ENCODE measurements at places on chromosomes 4 and X.

DNA sequence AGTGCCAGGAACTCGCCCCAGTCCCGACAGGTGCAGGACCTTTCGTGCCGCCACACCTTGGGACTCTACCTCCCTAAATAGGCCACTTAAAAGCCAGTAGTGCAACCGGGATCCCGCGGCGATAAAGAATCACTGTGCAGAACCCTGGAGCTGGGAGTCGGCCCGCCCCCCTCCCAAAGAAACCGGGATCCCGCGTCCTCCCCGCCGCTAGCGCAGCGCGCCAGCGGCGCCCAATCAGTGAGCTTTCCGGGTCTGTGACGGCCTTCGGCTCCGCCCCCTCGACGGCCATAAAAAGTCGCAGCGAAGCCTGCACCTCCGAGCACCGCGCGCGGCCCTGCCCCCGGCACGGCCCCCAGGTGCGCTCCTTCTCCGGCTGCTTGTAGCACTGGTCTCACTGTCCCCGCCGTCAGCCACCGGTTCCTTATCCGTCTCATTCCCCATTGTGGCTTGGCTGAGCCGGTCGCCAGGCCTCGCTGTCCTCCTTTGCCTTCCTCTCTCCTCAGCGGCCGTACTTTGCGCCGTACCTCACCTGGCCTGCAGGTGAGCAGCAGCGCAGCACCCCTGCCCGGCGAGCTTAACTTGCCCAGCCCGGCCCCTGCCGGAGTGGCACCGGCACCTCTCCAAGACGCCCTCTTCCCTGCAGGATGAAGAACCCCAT, at the start of gene LRAT:
Gene LRAT (plus strand): TSS at position 318 of the 658 bp plus-strand sequence. CDS start 327 bp downstream, at position 645.
- no peak for DNase-seq

- no peak for DNase-seq
Observed at GRCh38 chr4:123356921-123357320, 39.7 kb upstream of the SPRY1 start.

GRCh38 chr4:162645381-162645780, 481.6 kb upstream of the FSTL5 start:
- DNase-seq: peak; percentile 2

GRCh38 chr4:105541420-105541819, 11.0 kb upstream of the ARHGEF38 start:
- DNase-seq: no peak

DNA sequence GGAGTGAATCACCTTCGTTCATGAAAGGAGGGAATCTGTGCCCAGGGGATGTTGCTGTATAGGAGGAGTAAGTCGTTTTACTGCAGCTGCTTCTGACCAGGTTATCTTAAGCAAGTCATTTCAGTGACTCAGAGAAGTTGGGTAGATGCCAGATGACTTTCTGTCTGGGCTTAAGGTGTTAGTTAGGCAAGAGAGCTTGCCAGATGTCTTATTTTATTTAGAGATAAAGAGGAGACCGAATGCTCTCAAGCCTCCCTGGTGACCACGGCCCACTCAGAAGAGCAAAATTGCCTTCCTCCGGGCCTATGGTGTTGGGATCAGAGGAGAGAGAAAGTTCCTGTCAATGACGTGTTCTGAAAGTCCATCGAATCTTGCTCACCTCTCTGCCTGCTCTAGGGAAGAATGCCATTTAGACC, 16.3 kb upstream of the ZNF827 start:
- DNase-seq: peak; percentile 9

- no peak for DNase-seq
Observed at GRCh38 chr4:576245-576821, at the start of gene TMEM271. TMEM271 (minus strand) TSS chr4:576295; CDS start chr4:576062, 233 bp downstream.

DNA sequence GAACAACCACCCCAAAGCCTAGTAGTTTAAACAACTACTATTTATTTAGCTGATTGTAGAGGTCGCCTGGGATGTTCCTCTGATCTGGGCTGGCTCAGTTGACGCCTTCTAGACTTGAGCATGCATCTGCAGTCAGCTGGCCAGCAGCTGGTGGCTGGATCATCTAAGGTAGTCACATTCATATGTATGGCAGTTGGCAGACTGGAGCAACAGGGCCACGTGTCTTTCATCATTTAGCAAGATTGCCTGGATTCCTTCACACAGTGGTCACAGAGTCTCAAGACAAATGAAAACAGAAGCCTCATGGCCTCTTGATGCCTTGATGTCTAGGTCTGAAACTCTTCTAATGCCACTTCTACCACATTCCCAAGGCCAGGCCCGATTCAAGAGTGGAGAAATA, 220.6 kb upstream of the S100G start:
- no peak for DNase-seq

DNA sequence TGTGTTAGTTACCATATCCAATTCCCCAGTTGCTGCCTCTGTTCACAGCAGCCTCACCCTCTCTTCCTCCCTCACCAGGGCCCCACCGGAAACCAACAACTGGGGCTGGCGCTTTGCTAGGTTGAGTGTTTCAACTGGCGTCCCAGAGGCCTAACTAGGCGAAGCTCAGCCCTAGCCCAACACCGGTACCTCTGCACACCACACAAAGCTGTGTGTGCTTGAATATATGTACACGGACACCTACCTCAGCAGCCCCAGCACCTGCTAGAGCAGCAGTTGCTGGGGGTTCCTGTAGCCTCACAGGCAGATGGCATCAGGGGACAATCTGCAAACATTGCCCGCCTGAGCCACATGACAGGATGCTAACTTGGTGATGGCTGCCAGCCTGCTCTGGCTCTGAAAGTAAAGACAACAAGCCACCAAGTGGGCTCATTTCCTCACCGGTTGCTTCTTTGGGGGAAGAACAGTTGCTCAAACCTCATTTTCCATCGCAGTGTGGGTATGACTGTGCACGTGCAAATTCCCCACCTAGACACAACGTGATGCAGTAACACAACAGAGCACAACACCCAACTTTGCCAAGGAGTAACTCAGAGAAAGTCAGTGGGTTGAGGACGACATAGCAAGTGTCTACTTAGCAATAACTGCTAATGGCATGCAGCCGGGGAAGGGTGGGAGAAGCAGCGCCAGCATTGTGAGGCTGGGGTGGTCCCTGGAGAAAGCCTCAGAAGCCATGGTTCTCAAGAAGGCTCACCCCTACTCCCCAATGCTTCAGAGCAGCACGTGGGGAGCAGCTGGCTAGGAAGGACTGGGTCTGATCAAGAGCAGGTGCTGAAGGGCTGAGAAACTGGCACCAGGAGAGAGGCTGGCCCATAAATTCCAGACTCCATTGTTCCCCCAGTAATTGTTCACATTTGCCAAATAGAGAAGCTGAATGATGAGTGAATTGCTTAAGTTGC, 139.5 kb downstream of the SH3KBP1 start:
- DNase-seq: peak; percentile 81

- DNase-seq: no peak
Observed at GRCh38 chr4:100008048-100008447, 58.0 kb upstream of the H2AZ1 start.

- DNase-seq: peak; percentile 88
Observed at GRCh38 chr4:53702334-53703266, 111.3 kb upstream of the LNX1 start.

DNA sequence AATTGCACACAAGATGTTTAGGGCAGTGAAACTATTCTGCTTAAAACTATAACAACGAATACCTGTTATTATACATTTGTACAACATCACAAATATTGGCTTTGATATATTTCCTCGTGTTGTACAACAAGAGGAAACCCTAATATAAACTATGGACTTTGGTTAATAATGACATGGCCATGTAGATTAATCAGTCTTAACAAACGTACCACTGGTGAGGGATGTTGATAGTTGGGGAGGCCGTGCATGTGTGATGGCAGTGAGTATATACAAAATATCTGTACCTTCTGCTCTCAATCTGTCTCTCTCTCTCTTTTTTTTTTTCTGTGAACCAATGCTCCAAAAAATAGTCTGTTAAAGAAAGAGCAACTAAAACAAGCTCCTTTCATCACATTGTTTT, 22.2 kb upstream of the HPGD start:
- no peak for DNase-seq

DNA sequence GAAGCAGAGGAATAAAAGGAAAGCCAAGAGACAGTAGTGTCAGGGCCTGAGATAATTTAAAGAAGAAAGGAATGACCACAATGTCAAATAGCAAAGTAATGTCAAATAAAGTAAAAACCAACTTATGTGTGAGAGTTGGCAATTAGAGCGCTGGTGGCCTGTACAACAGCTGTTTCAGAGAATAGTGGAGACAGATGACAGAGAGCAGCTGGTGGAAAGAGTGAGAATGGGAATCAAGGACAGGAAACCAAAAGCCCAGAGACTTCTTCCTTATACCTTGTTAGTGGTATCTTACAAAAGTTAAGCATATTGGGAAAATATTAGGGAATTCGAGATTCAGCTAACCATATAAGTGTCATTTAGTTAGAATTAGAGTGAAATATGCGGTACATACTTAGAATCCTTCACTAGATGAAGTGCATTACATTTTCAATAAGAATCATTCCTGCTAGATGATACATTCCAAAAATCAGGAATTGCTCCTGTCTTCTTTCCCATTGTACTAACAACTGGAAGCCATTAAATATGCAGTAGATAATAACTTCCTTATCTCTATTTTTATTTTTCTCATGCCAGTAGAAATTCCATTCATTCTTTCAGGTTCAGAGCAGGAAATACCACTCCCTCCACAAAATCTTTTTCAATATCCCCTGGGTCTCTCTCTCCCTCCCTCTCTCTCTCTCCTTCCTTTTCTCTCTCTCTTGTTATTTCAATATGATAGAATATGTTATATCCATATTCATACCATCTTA, 525.4 kb downstream of the CENPC start:
- DNase-seq: no peak

GRCh38 chrX:19758539-19758938, 128.9 kb downstream of the SH3KBP1 start:
- DNase-seq: peak; percentile 61

- DNase-seq: no peak
Observed at GRCh38 chr4:41734371-41734770, 14.2 kb downstream of the PHOX2B start.

DNA sequence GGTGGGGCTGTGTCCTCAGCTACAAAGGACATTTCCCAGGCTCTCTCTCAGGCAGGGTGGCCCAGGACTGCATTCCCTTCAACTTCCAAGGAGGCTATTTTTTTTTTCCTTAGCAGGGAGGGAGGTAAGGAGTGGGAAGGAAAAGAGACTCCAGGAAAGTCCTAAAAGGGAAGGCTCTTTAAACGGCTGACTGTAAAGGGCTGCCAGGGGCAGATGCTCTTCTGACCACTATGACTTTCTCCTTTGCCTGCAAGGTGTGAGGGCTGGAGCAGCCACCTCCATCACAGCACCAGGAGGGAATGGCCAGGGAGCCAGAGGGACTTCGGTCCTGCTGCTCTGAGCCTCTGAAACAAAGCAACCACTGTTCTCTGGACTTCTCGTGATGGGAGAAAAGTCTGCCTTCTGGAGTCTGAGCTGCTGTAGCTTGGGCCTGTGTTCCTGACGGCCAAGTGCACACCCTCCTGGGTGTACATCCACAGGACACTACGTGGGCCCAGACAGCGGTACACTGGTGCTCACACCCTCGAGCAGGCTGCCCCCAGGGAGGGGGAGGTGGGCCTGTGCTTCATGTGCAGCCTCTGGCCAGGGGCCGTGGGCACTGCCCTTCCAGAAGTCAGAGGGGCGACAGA, 17.9 kb downstream of the NAT8L start:
- DNase-seq: no peak

DNA sequence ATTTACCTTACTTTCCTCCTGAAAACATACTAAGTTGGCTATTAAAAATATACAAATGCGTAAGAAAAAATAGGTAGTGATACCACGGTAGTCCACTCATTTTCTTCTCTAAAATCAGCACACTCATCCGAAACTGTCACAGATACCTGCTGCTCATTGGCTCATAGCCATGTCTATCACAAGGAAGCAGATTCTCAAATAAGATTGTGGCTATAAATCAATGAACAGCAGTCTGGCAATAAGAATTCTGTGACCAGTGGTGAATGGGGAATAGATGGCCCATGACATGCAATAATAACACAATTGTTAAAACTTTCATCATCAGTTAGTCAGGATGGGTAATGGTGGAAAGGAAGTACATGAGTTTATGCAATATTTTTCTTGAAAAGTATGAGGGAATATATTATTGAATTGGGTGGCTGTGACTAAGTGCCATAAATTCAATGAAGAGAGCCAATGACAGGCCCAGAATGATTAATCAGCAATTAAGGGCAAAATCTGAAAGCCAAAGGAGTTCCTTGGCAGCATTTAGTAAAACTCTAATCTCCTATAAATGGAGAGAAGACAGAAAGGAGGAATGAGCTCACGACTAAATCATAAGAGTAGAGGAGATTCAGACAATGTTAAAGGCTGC, 202.3 kb upstream of the NEIL3 start:
- no peak for DNase-seq

DNA sequence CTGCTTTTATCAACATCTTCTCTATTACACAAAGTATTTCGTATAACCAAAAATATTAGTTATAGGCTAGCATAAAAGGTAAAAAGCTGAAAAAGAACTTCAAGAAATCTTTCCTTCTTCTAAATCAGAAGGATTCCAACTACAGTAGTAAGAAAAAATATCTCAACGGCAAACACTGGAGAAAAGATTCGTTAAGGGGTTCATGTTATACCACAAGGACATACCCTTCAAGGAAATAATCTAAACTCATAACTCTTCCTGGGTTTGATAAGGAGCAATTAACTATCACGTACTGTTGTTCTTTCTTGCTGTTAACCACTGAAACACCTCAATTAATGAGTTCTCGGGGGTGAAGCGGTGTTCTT, 1.5 kb downstream of the SMIM14 start:
- no peak for DNase-seq

GRCh38 chrX:47482065-47482511, 934 bp downstream of the ZNF41 start:
- no peak for DNase-seq

DNA sequence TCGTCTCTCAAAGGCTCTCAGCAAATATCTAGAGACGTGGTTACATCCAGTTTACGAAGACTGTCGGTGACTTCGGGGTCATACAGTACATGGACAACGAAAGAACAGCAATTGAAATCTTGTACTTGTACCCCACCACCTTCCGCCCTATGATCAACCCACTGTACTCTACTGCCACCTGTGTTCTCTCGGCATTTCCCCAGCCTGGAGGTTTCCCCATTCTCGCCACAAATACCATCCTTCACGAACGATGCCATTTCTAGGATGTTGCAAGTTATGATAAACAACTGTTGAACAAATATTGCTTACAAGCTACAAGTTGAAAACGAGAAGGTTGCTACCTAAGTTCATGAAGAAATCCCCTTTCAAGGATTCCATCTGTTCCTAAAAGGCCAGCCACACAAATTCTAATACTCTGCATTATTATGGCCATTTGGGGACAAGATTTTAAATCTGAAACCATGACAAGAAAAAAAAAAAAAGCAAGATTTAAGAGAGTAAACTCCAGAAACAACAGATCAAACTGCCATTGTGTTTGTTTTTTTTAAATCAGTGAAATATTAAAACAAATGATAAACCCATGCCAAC, 1.6 kb downstream of the APBB2 start:
- DNase-seq: peak; percentile 80

GRCh38 chr4:39319676-39320075, 46.5 kb downstream of the RFC1 start:
- DNase-seq: no peak
